ENCODE measurements at places on chromosomes 7 and 10. TPM values are rescaled to one million over a fixed set of nuclear protein-coding genes. Genes with fewer than 3 reads are reported as not detected.

GRCh38 chr10:80485946-80486764, 32.0 kb downstream of the TSPAN14 start:
- no peak for DNase-seq

DNA sequence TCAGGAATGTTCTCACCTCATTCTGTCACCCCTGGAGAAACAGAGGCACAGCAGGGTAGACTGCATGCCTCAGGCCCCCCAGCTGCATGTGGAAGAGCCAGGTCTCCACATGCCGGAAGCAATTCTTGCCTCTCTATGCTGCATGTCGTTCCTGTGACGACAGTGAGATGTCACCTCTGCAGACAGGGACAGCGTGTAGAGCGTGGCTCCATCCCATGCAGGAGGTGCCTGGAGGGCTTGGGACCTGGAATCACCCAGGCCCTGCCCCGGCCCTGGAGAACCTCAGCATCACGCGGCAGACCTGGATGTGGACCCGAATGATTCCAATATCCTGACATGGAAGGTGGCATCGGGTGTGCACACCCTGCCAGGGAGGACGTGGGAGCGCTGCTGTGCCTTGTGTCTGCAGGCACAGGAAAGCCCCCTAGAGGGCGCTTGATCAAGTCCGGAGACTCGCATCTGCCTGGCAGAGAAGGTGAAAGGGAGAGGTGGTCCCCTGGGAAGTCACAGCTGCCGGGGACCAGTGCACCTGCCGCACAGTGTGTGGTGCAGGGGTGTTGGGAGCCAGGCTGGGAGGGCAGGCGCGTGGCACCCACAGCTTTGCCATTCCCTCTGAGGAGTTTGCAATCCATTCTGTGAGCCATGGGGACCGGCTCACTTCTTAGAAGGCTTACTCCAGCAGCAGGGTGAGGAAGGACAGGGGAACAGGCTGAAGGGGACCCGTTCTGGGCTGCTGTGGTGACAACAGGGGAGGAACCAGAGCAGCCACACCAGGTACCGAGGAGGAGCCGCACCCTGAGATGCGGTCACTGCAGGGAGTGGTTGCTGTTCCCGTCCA, 45.3 kb upstream of the EN2 start:
- peak; percentile 78 for DNase-seq

- no peak for DNase-seq
These were observed 56.5 kb downstream of the AFAP1L2 start for GRCh38 chr10:114347791-114348190.

GRCh38 chr10:33441561-33441960, 107.1 kb upstream of the NRP1 start:
- no peak for DNase-seq

DNA sequence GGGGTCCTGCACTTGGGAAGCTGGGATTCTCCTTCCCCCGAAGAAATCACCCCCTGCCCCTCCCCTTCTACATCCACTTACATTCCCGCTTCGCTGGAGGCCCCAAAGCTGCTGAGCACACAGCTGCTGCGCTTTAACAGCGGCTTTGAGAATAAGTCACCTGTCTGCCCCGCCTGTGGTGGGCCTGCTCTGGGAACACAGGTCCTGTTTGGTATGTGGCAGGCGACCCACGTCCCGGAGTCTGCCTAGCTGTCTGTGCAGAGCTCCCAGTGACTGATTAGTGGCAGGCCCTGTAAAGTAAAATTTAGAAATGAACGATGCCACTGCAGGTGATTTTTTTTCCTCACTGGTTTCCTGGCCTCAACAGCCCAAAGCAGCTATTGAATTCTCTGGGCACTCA, 47.0 kb downstream of the CDH23 start:
- no peak for DNase-seq

DNA sequence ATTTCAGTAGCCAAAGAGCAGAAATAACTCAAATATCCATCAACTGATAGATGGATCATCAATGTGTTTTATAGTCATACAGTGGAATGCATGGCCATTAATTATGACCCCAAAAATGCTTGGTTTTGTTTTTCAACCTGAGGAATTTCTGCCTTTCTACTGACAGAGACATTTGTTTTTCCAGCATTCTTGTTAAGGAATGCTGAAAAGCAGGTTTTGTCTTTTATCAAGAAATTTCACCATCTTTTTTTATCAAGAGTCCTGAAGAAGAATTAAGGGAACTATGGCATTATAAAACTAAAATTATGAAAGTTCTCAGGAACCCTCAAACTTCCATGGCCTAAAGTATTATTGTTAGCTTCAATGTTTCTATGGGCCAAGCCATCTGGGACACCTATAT, 153.4 kb upstream of the THSD7A start:
- DNase-seq = no peak

DNA sequence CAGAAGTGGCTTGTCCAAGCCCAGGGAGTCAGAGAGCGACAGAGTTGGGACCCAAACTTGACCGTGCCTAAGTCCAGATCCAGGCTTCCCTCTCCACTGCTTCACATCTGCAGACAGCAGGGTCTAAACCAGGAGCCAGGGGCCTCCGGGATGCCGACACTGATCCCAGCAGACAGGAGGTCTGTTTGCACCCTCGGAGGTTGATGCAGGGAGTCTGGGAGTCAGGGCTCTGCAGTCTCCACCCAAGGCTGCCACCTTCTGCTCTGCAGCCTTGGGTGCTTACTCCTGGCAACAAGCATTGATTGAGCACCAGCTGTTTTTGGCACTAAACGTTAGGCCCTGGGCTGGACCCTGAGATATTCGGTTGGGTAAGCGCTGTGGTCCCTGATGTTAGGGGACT, 21.0 kb downstream of the ELFN1 start:
- peak; percentile 1 for DNase-seq

- no peak for DNase-seq
These were observed 192.2 kb downstream of the CUX1 start for GRCh38 chr7:102009628-102010027.

DNA sequence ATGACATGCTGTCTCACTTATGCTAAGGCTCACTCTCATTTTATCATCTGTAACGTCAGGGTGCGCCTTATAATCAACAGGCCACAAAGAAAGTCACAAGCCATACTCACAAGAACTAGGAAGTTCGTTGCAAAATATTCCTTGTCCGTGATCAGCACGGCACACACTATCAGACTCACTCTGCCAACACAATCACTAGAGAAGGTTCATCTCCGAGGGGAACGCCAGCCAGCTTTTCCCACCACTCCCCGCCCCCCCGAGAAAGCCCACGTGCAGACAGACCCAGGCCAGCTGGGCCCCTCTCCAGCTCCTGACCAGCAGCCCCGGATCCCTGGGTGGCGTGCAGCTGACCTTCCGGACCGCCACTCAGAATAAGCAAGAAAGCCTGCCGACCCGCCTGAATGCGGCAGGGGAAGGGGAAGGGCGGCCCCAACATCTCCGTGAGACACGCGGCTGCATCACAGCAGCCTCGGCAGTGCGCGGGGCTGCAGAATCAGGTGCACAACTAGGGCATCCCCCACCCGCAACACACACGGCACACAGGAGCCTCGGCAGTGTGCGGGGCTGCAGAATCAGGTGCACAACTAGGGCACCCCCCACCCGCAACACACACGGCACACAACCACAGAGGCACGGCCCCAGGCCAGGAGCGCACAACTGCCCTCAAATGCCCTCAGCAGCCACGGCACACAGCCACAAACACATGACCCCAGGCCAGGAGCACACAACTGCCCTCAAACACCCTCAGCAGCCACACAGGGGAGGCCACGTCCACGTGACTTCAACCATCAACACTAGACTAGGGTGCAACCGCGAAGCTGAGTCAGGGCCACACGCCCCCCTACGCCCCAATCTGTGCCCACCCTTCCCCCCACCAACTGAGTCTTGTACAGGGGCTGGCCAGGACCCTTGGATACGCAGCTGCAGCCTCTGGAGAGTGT, 2.5 kb upstream of the GPR146 start:
- peak; percentile 28 for DNase-seq

The PHYHIPL gene
- not detected for total RNA-seq

Data from Daoy (cell line).